ENCODE measurements at places on chromosomes 2 and 18.

DNA sequence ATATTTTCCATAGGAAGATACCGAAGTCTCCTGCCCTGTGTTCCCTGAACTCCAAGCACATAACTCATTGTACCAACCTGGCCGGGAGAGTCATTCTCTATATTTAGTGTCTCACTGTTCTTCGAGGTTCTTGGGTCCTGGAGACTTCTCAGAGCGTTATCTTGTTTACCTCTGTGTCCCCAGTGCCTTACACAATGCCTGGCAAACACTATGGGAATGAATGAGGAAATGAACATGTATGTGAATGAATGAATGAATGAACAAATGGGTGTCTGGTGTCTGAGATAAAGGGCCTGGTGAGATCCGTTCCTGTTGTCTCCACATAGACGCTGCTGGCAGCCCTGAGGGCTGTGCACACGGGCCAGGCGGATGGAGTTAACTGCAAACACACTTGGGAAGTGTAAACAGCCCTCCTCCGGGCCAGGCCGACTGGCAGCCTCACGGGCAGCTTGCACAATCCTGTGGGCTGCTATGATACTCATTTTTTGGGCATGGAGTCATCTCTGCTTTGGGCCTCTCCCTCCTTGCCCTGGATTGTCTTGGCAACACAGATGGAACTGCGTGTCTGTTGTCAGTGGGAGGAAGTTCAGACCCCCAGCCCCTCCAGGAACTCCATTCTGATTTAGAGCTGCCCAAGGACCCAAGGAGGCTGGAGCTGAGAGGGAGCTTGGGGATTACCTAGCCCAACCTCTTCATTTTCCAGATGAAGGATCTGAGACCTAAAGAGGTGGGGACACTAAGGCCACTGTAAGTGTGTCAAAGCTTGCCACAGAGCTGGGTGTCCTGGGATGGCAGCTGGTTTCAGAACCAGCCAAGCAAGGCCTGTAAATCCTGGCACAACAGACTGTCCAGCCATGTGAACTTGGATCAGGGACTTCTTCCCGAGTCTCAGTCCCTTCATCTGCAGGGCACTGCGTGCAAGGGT is 124.4 kb downstream of the INHBB start:
- no peak for DNase-seq

GRCh38 chr18:76875390-76876325 is 53.3 kb downstream of the ZNF236 start:
- DNase-seq = peak; percentile 50

- DNase-seq = no peak
Measured at GRCh38 chr2:235937087-235937486, 231.1 kb downstream of the GBX2 start.

DNA sequence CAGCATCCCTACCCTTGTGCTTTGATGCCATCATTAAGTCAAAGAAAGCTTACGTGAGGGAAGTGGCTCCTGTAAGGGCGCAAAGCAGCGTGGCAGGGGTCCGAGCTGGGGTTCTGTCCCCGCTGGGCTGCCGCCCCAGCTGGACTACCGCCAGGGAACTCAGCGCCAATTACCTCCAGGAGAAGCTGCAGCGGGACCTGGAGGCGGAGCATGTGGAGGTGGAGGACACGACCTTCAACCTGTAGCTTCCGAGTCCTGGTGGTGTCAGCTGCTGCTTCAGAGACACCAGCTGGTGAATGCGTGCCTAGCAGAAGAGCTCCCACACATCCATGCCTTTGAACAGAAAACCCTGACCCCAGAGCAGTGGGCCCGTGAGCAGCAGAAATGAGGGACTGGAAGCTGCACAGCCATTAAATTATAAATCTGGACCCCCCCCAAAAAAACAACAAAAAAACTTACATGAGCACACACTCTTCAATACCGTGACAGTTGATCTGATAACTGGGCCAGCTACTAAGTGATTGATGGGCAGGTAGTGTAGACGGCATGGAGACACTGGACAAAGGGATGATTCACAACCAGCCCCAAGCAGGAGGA is 20.1 kb upstream of the YES1 start:
- no peak for DNase-seq

GRCh38 chr2:102268510-102269199 is 42.7 kb upstream of the IL1RL1 start:
- DNase-seq = no peak

DNA sequence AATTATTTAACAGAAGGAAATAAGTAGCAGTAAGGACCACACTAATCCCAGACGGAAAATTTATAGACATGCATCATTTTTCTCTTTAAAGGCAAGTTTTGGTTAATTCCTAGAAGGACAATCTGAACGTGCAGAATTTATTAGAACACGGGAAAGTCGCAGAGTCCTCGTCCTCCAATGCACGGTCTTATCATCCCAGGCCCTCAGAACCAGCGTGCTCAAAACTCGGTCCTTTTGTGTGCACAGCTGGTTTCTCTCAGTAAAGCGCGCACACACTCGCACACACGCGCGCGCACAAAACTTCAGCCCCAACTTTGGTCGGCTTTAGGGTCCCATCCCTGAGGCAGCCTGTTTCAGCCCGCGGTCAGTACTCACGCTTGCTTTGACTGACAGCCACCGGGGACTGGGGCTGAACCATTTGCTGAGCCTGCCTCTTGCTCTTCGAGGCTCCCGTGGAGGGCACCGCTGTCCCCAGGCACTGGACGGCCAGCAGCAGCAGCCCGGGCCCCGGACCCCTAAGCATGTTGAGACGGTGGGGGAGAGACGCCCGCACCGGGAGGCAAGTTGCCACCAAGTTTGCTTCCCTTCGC is 493 bp downstream of the FN1 start:
- peak; percentile 24 for DNase-seq

DNA sequence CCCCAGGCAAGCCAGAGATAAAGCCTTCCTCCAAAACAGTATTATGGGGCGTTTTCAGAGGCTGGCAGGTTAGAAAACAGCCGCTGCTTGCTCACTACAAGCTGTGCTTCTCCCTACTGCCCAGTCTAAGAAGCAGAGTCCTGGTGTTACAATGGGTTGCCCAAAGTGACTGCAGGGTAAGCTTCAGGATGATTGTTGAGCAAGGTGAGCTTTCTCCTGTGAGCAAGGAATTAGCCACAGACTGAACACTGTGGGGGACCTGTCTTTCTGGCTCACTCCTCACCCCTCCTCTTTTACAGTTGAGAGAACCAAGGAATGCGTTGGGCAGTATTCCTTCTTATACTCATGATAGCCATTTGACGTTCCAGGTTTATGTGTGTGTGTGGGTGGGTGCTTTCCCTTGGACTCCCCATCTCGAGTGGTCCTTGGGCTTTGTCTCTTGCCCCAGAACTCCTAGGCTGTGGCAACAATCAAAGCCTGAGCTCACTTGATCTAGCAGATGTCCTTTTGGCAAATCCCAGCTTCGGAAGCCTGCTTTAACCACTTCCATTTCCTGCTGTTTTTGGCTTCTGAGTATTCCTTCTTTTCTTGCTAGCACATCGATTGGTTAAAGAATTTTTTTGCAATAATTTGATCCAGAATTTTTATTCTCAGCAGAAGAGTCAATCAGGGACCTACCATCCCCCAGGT is 47.5 kb downstream of the KDM3A start:
- DNase-seq = no peak

DNA sequence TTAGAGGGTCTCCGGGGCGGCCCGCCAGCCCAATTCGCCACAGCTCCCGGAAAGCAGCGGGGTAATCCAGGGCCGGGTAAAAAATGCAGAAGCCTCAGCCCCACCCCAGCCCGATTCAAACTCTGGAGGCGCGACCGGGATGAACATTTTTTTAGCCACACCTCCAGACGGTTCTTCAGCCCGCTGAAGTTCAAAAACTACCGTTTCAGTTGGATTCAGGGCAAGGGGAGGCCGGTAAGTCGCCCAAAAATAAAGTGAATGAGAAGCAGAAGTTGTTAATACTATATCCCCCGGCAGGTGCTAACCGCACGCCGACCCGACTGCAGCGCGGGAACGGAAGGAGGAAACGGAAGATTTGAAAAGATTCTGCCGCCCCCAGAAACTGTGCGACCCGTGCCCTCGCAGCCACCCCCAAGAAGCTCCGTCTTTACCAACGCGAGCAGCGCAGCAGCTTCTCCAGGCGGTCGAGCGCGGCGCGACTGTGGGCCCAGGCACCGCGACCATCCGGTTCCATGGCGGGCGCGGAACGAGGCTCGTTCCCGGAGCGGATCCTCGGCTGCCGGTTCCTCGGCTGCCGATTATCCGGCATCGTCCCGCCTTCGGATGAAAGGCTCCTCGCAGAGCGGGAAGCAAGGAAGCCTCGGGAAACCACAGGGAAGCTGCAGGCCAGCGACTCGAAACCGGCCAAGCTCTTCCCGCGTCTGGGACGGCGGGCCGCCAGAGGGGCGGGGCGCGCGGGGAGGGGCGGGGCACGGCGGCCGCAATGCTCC is at the start of gene BARD1:
Gene BARD1, minus strand, starts transcription at position 703 of the 770 bp plus-strand sequence. Its CDS starts 114 bp downstream, at position 589.
- peak; percentile 47 for DNase-seq

DNA sequence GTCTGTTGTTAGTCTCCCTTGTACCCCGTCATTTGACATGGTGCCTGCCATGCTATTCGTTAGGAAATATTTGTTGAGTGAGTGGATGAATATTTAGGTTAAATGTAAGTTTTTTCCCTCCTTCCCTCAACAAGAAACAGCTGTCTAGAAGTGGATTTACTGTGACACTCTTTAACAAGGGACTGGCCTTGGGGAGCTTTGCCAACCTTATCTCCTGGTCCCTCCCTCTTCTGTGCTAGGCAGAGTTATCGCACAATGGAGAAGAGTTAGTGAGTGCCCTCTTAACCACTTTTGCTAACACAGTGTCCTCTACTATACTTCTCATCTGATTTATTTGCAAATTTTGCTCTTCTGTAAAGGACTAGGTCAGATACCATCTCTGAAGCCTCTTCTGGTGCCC is 61.2 kb downstream of the DIS3L2 start:
- no peak for DNase-seq

DNA sequence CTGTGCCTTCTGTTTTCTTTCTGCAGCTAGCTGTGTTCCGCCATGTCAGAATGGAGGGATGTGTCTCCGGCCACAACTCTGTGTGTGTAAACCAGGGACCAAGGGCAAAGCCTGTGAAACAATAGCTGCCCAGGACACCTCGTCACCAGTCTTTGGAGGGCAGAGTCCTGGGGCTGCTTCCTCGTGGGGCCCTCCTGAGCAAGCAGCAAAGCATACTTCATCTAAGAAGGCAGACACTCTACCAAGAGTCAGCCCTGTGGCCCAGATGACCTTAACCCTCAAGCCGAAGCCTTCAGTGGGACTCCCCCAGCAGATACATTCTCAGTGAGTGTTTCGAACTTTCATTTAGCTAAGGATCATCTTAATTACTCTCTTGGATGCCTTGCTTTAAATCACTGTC is 74.1 kb downstream of the LTBP1 start:
- DNase-seq = no peak

- DNase-seq = no peak
Measured at GRCh38 chr2:214382229-214382628, 28.6 kb upstream of the VWC2L start.

DNA sequence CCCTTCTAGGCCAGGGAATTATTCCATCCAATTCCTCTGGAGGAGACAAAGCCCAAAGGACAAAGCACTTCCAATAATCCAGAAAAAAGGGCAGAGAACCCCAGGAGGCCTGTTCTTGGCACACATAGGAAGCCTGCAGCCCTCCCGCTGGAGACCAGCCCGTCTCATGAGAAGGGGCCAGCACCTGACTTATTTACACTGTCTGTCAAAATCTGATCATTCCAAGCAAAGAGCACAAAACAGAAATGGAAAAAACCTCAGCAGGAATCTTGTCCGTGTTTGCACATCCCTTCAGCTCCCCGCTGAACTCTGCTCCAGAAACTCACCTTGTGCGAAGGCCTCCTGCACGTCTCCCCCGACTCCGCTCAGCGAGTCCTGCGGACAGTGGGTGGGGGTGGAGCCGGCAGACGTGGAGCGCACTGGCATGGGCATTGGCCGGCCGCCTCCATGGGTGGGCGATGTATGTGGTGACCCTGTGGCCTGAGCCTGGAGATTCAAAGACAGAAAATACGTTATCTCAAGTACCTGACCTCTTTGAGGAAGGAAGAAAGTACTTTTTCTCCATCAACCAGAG is 46.2 kb upstream of the DNMT3A start:
- DNase-seq = no peak

- DNase-seq = no peak
Measured at GRCh38 chr2:232085164-232085563, 123.7 kb downstream of the DIS3L2 start.

- DNase-seq = no peak
Measured at GRCh38 chr2:33314541-33314940, 161.9 kb upstream of the RASGRP3 start.

- DNase-seq = no peak
Measured at GRCh38 chr2:137607722-137608318, 356.5 kb upstream of the HNMT start.

DNA sequence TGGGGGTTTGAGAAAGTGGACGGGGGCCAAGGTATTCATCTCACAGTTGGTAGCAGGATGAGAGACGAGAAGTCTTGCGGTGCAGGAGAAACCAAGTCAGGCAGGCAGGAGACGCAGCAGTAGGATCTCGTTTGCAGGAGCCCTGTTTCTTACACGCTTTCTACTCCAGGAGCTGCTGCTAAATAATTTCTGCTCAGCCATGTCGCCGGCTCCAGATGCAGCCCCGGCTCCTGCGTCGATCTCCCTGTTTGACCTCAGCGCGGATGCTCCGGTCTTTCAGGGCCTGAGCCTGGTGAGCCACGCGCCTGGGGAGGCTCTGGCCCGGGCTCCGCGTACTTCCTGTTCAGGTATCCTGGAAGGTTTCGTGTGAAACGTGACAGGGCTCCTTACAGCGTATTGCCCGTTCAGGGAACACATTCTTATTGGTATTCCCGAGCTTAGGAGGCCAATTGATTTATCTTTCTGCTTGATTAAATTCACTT is 494 bp downstream of the ANKZF1 start:
- peak; percentile 48 for DNase-seq

- DNase-seq = no peak
Measured at GRCh38 chr2:70943205-70943871, 7.6 kb downstream of the ATP6V1B1 start.

GRCh38 chr2:145325485-145325884 is 805.6 kb upstream of the ZEB2 start:
- no peak for DNase-seq

DNA sequence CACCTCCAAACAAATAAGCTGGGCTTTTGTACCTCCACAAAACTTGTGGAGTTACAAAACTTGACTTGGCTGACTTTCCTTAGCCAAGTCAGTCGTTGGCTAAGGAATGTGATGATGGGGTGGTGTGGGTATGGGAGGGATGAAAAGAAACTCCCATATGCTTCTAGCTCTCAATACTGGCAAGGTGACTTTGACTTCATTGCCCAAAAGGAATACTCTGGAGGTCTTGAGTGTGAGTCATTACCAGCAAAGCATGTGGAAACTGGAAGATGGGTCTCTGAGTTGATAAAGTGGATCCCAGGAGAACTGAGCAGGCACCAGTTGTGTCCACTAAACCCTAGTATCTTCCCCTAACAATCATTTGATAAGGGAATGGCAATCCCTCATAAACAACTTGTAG is 226.7 kb downstream of the GULP1 start:
- no peak for DNase-seq

GRCh38 chr2:11832531-11832930 is 86.1 kb downstream of the LPIN1 start:
- DNase-seq = no peak

DNA sequence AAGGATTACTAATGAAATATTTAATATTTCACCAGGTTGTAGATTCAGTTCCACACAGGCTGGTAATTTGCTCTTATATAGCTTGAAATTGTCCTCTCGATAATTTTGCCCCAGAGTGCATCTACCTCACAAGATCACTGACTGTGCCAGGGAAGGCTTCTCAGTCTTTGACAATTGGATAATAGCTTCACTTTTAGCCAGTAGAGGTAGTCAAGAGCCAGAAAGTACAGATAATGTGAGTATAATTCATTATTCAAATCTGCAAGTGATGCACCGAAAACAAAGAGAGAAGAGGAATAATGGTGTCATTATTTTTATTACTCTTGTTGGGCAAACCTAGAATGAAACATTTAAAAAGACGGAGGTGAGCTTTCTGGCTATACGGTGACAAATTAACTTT is 292.8 kb downstream of the EN1 start:
- DNase-seq = no peak

Data from GM10248 (cell line).